AG20443 (cell line): ENCODE measurements at places on chromosomes 16 and 17.
A peak's percentile ranks its signal among the peaks of the same experiment; 100 is the strongest.

DNA sequence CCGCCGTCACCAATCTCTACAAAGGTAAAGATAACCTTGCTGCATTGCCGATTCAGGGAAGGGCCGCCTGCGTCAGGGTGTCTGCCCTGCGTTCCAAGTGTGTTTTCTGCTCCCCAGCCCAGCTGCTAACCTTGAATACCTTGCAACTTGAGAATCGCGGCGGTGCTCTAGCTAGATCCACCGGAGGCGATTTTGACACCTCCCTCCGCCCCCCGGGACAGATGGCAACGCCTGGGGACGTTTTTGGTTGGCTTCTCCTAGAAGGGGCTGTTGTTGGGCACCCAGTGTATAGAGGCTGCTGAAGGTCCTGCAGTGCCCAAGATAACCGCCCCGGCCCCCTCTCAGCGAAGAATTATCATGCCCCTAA, 1.5 kb downstream of the HAPSTR1 start:
- no peak for DNase-seq

- DNase-seq: no peak
Observed at GRCh38 chr16:75794426-75794825, 68.1 kb upstream of the CPHXL start.

DNA sequence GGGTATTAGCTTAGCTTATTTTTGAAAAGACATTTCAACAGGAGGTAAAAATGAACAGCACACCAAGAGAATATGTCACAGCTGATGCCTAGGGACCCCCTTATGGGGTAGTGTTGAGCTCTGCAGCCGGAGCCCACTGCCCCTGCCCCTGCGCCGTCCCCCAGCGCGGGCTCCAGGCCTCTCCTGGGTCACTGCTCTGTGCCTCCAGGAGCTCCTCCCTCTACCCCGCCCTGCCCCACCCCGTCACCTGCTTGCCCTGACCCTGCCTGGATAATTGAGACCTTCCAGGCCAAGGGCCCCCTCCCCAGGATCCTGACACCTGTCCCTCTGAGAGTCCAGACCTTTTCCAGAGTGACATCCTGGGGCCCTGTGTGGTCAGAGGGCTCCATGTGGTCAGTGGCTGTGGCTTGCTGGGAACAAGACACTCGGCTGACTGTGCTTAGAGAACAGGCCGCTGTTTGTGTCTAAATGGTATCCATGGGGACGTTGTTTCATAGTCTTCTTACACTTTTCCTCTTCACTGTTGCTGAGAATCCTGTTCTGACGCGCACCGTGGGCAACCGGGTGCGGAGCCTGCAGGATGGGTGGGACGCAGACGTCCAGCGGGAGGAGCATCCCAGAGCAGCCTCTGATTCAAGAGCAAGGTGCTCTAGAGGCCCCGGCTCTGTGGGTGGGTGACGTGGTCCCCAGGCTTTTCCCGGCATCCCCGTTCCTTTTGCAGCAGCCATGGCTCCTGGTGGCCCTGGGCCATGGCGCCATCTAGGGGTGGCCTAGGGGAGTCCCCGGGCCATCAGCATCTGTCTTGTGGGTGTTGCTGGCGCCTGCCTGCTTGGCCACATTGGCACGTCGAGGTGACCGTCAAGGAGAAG, 20.0 kb upstream of the WFIKKN1 start:
- DNase-seq: peak; percentile 68

DNA sequence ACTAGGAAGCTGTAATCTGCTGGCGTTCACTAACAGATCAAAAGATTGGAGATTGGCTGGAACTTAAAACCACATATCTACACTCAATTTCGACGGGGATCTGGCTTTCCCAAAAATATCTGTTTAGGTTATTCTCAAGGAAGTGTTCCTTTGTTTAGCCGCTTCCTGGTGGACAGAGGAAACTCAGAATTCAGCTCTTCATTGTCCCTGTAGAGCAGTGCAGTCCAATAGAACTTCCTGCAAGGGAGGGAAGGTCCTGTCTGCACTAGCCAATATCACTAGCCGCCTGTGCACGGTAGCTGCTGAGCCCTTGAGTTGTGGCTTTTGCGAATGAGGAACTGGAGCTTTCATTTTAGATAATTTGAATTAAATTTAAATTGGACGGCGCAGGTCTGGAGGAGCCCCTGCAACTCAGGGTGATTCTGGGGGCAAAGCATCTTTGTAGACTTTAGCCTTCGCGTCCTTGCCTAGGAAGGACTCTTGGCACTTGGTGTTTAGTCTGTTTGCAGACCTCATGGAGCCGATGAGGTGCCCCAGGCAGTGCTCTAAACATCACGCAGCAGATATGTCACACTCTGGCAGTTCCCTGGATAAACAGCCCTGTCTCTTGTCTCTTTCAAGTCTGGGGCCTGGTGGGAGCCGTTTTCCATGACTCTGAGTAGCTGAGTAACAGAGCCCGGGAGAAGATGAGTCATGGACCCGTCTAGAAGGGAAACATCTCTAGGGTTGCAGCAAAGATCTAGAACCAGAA, 122.2 kb downstream of the CCDC182 start:
- peak; percentile 84 for DNase-seq

- DNase-seq: no peak
Observed at GRCh38 chr16:75943705-75944514, 217.6 kb upstream of the CPHXL start.

- no peak for DNase-seq
Observed at GRCh38 chr17:11002417-11002816, 164.5 kb upstream of the PIRT start.

- peak; percentile 88 for DNase-seq
Observed at GRCh38 chr17:76240461-76241203, at the start of gene RNF157. RNF157 (minus strand) TSS chr17:76240493; CDS start chr17:76240240, 253 bp downstream.

DNA sequence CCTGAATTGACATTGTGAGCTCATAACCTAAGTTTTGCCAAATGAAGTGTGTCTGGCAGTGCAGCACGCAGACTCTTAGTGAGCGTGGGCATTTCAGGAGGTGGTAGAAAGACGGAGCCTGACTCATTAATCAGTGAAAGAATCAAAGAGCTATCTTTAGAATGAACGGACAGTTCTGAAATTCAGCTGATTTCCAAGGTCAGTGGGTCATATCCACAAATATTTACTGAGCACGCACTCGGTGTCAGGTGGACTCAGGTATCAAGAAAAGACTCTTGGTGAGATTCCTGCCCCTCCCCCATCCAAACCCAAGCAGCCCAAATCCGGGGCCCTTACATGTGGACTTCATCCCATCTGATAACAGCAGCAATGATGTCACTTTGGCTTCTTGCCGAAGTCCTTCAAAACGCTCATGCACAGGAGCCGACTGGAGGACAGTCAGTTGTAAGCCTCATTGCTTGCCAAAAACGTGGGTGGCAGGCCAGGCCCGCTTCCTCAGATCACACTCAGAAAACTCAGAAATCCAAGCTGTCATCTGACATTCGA, 185.8 kb downstream of the HS3ST3A1 start:
- peak; percentile 56 for DNase-seq

DNA sequence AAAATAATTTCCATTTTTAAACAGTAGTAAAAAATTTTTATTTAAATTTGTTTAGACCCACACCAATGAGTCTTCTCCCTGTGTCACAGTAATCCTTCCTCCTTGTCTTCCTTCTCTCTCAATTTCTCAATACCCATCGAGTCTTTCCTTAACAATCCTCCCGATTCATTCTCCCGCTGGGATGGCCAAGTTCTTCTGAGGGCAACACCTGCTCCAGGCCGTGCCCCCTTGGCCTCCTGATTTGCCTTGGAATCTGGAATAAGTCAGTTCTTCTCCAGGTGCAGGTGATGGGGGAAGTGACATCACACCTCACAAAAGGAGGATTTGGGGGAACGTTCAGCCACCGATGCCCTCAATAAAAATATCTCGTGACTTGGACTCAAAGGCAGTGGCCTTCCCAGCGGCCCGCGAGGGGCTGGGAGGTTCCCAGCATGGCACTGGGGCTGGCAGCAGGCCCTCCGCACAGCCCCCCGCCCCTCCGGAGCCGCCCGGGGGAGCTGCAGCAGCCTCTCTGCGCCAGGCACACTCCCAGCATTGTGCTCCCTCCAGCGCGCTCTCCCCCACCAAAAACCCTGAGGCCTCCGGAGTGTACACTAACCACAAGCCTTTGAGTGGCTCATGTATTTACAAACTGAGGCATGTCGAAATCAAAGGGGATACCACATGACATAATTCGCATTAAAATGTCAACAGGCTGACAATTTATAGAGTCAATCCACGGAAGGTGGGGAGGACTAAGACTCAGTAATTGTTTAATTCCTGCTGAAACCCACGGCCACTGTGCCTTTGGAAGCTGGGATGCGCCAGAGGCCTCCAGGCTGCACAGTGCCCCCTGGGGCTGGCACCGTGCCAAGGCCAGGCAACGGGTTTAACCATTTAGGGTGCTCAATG, 120.5 kb downstream of the ZFHX3 start:
- peak; percentile 92 for DNase-seq
